ENCODE measurements at places on chromosomes 13 and 19. TPM values are rescaled to one million over a fixed set of nuclear protein-coding genes. Genes with fewer than 3 reads are reported as not detected.

RXFP2 gene
- total RNA-seq, result 1.0 TPM

GRCh38 chr19:50476224-50476906, at the start of the genes EMC10 and GARIN5A:
Gene EMC10 (plus strand): TSS chr19:50476507. CDS start chr19:50476545, 38 bp downstream.
Gene GARIN5A (minus strand): TSS chr19:50476848. CDS start chr19:50476388, 460 bp downstream.
- DNase-seq, result peak; percentile 75
- peak within 1 kb of the TSS; percentile 88 for H3K4me3 ChIP-seq
- H3K27me3 ChIP-seq, result no peaks in the 10 kb centered on the region
- peaks cover 12% of the 10 kb centered on the region for H3K36me3 ChIP-seq
- H3K4me1 ChIP-seq, result peaks cover 18% of the 10 kb centered on the region

DNA sequence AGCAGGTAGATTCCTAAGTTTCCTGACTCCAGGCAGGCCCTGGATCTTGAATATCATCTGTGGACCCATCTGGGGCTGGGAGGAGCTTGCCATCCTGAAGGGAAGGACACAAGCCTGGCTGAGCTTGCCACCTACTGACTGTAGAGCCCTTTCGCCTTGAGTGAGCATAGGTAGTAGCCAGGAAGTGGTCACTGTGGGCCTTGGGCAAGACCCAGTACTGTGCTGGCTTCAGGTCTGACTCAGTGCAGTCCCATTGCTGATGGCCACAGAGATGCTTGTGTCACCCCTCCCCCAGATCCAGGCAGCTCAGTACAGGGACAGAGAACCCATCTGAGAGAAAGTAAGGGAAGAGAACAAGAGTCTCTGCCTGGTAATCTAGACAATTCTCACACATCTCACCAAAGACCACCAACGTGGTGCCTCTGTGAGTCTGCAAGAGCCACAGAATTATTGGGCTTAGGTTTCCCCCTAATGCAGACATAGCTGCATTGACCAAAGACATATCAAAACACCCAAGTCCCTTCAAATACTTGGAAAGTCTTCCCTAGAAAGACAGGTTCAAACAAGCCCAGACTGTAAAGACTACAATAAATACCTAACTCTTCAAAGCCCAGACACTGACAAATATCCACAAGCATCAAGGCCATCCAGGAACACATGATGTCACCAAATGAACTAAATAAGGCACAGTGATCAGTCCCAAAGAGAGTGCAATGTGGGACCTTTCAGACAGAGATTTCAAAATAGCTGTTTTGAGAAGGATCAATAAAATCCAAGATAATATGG, 108.2 kb upstream of the WASF3 start:
- H3K27ac ChIP-seq, result no peak overlapping the region
- H3K27me3 ChIP-seq, result no peaks in the 10 kb centered on the region
- H3K4me3 ChIP-seq, result no peak overlapping the region
- no peaks in the 10 kb centered on the region for H3K4me1 ChIP-seq

- no peaks in the 10 kb centered on the region for H3K27me3 ChIP-seq
- no peak for DNase-seq
- peak overlapping the region; percentile 90 for H3K27ac ChIP-seq
- H3K4me3 ChIP-seq, result peak overlapping the region; percentile 97
- H3K4me1 ChIP-seq, result peaks cover 32% of the 10 kb centered on the region
- H3K36me3 ChIP-seq, result peaks cover 7% of the 10 kb centered on the region
These were observed 1.2 kb downstream of the AP3D1 start for GRCh38 chr19:2149980-2150793.

DNA sequence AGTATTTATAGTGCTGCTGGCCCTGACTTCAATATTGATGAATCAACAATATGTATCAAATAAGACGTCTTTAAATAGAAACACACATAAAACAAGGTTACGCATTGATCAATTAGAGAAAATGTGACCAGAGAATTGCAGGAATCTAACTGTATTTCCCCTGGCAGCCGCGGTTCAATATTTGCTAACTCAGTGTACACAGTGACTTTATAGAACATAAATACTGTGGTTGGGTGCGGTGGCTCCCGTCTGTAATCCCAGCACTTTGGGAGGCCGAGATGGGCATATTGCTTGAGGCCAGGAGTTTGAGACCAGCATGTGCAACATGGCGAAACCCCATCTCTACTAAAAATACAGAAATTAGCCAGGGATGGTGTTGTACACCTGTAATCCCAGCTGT, 22.8 kb upstream of the UPF3A start:
- no peaks in the 10 kb centered on the region for H3K27me3 ChIP-seq
- H3K36me3 ChIP-seq, result peaks cover 40% of the 10 kb centered on the region
- no peaks in the 10 kb centered on the region for H3K4me1 ChIP-seq
- no peak overlapping the region for H3K4me3 ChIP-seq
- no peak overlapping the region for H3K27ac ChIP-seq

DNA sequence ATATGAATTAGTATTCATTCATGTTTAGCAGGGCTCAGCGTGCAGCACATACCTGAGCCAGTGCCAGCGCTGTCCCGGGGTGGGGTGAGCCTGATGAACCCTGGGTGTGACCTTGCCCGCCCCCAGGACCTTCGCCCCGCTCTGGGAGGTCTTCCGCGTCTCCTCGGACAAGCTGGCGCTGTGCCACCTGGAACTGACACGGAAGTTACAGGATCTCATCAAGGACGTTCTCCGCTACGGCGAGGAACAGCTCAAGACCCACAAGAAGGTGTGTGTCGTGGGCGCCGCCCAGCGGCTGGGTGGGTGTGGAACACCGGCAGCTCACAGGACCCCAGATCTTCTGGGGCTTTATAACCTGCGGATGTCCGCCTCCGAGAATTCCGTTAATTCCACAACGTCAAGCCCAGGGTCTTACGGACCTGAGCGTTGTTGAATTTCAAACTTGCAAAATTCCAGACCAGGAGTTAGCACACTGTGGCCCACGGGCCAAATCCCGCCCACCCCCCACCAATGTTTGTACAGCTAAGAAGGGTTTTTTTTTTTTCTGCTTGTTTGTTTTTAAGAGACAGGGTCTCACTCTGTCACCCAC, 15.4 kb downstream of the FCHO1 start:
- H3K27ac ChIP-seq, result no peak overlapping the region
- no peaks in the 10 kb centered on the region for H3K36me3 ChIP-seq
- H3K4me1 ChIP-seq, result no peaks in the 10 kb centered on the region
- no peak overlapping the region for H3K4me3 ChIP-seq

GRCh38 chr19:3983936-3984583, 1.2 kb downstream of the EEF2 start:
- peaks cover 22% of the 10 kb centered on the region for H3K36me3 ChIP-seq
- H3K4me3 ChIP-seq, result peak overlapping the region; percentile 99
- H3K27me3 ChIP-seq, result no peaks in the 10 kb centered on the region
- H3K4me1 ChIP-seq, result peaks cover 3% of the 10 kb centered on the region
- DNase-seq, result no peak

DNA sequence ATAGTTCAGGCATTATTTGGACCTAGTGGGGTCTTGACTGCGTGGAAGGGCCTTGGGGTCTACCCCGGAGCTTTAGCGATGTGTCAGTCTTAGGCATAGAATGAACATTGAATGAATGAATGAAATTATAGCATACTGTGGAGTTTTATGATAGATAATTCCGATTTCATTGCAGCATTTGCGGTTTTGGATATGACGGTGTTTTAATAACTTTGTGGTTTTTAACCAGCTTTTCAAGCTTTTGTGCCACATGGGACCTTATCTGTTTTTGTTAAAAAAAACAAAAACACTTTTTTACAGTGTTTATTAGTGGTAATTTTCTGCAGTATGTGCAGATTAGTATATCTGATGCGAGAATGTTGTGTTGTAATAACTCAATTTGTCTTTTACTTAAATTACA, 696 bp downstream of the NUP58 start:
- H3K27me3 ChIP-seq, result no peaks in the 10 kb centered on the region
- no peaks in the 10 kb centered on the region for H3K36me3 ChIP-seq

DNA sequence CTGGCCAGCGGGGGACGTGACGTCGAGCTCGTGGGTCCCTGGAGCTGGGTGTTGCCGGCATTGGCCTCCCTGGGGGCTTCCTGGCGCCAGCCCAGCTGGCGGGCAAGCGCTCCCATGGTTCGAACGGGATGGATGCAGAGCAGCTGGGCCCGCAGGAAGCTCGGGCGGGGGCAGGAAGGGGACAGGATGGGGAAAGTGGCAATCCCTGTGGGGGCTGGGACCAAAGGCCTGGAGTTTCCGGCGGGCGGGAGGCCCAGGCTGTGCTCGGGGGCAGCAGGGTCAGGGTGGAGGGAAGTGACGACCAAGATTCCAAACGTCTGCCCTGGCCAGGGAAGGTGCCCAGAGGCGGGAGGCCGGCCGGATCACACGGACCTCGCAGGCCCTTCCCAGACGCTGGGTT, 19.3 kb downstream of the PALM start:
- H3K27me3 ChIP-seq, result no peaks in the 10 kb centered on the region
- H3K27ac ChIP-seq, result peak overlapping the region; percentile 62
- H3K36me3 ChIP-seq, result peaks cover 63% of the 10 kb centered on the region
- H3K4me1 ChIP-seq, result peaks cover under 1% of the 10 kb centered on the region
- no peak overlapping the region for H3K4me3 ChIP-seq

CEACAM8 gene
- not detected for total RNA-seq

DNA sequence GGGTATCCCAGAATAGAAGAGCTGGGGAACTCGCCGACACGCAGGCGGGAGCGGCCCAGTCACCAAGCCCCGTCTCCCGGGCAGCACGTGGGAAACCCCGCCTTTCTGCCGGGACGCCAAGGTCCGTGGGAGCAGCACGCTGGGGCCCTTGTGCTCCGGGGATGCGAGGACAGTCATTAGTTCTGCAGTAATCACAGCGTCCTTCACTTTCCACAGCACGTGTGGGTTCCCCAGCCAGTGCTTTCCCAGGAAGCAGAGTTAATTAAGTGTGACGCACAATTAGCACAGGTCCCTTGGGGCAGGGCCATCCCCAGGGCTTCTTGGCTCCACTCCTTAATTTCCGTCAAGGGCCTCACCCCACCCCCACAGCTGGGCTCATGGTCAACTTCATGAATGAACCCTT, 64.3 kb upstream of the C13orf46 start:
- peaks cover 67% of the 10 kb centered on the region for H3K4me1 ChIP-seq
- H3K27ac ChIP-seq, result peak overlapping the region; percentile 25
- H3K4me3 ChIP-seq, result peak overlapping the region; percentile 26
- no peaks in the 10 kb centered on the region for H3K27me3 ChIP-seq
- no peak for DNase-seq

PLIN4 gene
- total RNA-seq, result 65.1 TPM
